T follicular helper cell (primary cell): ENCODE measurements at places on chromosomes 2 and 18.

DNA sequence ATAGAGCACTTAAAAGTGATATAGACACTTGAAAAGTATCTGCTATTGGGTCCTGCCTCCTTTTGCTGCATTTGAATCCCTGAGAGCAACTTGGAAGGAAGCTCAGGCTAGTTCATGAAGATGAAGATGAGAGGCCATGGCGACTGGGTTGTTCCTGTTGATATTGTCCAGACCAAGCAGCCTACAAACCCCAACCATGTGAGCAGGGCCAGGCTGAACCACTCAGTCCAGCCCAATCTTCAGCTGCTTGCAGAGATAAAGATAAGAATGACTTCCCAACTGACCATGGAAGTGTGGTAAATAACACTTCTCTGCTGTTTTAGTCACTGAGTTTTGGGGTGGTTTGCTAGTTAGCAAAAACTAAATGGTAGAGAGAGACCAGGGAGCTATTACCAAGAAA lies 417.6 kb downstream of the SOX11 start:
- DNase-seq, result no peak

- no peak for DNase-seq
These were observed 200.3 kb downstream of the NRXN1 start for GRCh38 chr2:50831676-50832075.

GRCh38 chr18:10113121-10114022 lies 199.6 kb downstream of the VAPA start:
- no peak for DNase-seq

DNA sequence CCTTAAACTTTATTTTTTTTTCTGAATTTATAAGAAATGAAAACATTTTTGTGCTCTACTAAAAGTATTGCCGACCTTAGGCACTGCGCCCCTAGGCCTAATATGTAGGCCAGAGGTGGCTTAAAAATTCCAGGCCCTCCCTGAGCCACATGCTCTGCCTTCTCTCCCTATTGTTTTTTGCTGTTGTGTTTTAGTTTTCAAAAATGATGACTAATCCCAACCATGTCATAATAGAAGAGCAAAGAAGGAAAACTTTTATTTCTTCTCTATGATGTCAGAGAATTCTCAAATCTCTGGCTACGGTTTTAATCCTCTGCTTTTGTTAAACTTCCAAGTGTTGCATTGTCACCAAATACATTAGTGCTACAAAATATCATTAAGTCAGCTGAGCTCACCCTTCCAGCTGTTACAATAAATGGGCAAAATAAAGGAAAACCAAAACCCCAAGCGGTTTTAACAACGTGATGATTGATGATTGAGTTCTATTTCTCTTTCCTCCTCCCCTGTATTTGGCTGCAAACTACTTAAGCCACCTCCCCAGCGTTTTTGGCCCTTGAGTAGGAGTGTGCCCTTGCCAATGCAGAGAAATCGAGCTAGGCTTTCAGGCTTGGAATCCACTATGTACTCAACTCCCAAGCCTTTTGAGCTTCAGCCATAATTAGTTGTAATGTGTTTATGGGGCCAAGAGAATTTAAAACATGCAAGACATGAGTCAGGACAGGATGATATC lies 163.5 kb upstream of the POU3F3 start:
- no peak for DNase-seq

DNA sequence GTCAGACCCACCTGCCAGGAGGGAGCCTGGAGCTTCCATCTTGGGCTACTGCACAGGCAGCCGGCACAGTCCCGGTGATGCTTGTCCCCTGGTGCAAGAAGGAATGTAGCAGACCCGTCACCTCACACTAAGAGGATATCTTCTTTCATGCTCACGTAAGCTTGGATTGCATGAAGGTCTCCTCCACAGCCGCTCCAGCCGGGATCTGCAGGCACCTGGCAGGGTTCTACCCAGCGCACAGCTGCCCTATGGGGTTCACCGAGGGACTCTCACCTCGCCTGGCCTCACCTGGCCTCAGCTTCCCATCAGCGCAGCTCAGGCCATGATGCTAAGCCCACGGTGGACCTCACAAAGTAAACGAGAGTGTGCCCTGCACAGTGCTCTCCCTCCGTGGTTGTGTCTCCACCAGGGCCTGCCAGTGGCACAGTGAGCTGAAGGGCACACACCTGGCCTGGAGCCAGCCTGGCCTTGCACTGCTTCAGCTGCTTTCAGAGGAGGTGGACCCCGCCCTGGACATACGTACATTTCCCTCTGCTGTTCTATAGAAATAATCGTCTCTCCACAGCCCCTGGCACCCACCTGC lies 239.1 kb downstream of the SEPTIN10 start:
- DNase-seq, result no peak

GRCh38 chr2:195575879-195576401 lies 81.1 kb upstream of the SLC39A10 start:
- DNase-seq, result no peak

DNA sequence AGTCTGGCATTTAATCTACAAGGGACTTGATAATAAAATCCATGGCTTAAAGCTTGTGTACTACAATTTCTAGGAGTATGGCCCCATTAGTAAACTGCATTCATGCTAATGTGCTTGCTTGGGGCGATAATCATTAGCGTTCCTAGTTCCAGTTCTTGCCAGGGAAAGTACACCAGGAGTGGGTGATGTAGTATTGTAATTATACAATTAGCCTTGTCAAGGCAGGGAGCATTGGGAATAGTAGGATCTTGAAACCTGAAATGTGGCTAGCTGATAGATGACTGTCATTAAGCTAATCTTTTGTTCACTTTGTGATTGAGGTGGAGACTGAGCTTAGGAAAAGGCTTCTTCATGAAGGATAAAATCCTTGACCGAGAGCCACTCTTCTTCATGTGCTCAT lies 989.2 kb downstream of the CPS1 start:
- no peak for DNase-seq

GRCh38 chr2:109201465-109202327 lies 72.7 kb downstream of the SH3RF3 start:
- no peak for DNase-seq

GRCh38 chr2:31331156-31331555 lies 83.4 kb downstream of the XDH start:
- no peak for DNase-seq

DNA sequence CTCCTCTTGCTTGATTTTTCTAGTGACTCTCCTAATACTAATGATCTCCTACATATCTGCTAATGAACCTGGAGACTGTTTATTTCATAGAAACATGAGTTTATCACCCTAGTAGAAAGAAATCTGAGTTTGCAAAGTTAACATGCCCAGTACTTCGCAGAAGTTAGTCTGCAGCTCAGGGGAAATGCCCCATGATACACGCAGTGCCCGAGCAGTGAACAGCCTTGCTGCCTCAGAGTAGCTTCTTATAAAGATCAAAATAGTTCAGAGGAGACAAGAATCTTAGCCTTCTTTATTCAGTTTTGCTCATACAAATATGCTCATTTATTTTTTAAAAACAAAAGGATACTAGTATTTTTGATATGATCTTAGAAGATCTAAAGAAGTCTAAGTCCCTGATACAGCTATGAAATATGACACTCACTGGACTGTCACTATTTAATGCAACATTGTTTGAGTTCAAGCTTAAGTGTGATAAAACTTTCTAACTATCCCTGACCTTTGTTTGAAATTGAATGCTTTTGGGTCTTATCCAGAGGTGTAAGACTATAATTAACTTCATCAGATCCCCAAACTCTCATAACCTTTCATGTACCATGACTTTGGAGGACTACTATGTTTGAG lies 20.5 kb downstream of the FRZB start:
- DNase-seq, result no peak

- DNase-seq, result no peak
These were observed 143.4 kb downstream of the PPP1R1C start for GRCh38 chr2:182128821-182129707.

DNA sequence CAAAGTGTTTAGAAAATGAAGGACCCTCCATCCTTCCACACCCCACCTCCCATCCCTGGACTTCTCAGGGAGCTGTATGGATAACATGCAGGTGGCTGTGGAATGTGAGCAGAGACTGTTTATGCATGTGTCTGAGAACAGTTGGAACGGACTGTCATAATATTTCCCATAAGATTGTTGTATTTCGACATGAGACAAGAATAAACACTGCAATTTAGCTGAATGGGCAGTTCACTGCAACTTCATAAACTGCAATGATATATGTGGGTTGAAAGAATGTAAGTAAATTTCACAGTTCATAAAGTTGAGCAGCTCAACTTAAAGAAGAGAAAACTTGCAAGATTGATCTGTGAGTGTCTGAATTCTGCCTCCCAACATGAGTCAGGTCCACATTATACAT lies 74.6 kb downstream of the MEP1B start:
- DNase-seq, result no peak

DNA sequence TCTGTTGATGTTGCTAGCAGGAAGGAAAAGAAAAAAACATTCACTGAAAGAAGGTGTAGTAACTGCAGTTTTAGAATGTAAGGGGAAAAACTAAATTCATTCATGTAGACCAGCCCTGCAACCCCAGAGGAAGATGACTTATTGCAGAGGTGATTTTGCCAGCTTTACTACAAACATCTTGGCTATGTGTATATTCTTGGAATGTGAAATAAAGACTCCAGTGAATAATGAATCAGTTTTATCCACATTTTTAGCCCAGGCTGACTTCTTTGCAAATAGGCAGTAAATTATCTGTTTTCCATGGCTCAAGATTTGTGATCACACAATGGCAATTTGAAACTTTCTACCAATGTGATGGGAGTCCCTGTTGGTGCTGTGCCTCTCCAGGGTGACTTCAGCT lies 206.1 kb upstream of the SETBP1 start:
- no peak for DNase-seq

- no peak for DNase-seq
These were observed 117.2 kb upstream of the OTX1 start for GRCh38 chr2:62933398-62933917.

GRCh38 chr2:206565666-206566065 lies 76.6 kb upstream of the FAM237A start:
- no peak for DNase-seq

DNA sequence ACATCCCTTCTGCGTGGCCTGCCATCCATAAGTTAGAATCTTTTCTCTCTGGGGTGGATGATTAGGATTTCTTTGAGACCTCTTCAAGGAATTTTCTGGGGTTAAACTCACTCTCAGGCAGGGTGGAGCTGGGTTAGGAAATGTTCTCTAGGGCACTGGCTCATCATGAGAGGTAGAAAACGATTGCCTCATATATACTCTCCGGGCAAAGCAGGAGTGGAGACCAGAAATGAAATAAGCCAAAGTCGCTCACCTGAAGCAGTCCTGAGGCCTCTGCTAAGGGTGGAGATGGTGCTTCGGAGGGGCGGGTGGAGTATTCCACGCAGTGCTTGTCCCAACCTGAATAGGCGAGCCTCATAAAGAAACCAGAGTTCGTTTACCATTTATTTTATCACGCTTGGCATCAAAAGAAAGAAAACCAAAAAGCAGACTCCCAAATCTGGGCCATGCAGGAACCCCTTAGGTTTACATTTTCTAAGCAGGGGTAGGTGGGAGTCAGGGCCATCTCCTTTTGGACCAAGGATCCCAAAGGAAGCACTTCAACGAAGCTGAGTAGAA lies 249.3 kb upstream of the MEIS1 start:
- DNase-seq, result no peak

GRCh38 chr2:48601349-48601748 lies 16.3 kb upstream of the GTF2A1L start:
- no peak for DNase-seq

GRCh38 chr2:30938196-30938595 lies 130.9 kb upstream of the CAPN13 start:
- no peak for DNase-seq
